Gastrocnemius medialis (tissue), 4 donors: ENCODE measurements at places on chromosomes 5 and 9. TPM values are rescaled to one million over a fixed set of nuclear protein-coding genes. Genes with fewer than 3 reads are reported as not detected.

DNA sequence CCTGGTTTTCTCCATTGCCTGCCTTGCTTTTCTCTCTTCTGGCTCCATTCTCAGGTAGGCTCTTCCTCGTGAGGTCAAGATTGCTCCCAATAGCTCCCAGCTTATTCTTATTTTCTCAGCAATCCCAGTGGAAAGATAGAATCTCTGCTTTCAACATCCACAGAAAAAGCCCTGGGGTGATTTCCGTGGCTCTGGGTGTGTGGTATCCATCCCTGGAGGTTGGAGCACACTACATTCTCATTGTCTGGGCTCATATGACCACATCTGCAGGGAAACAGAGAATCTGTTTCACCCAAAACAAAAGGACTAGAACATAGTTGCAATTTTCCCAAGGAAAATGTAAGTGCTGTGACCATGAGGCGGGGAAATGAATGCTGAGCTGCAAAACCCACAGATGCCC, 236.0 kb downstream of the TENT4A start:
- DNase-seq = no peak
- H3K27me3 ChIP-seq = no peaks in the 10 kb centered on the region
- H3K4me1 ChIP-seq = no peaks in the 10 kb centered on the region
- no peak overlapping the region for H3K4me3 ChIP-seq
- no peaks in the 10 kb centered on the region for H3K36me3 ChIP-seq

- no peaks in the 10 kb centered on the region for H3K36me3 ChIP-seq
- H3K27me3 ChIP-seq = peaks cover 2% of the 10 kb centered on the region
- no peak overlapping the region for H3K4me3 ChIP-seq
- H3K4me1 ChIP-seq = no peaks in the 10 kb centered on the region
- DNase-seq = no peak
Observed at GRCh38 chr9:83070261-83070660, 7.3 kb upstream of the RASEF start.

- no peaks in the 10 kb centered on the region for H3K4me1 ChIP-seq
- no peak overlapping the region for H3K4me3 ChIP-seq
- peak overlapping the region; percentile 41 for H3K27ac ChIP-seq
- no peak for DNase-seq
Observed at GRCh38 chr5:151414536-151414935, 32.9 kb upstream of the SLC36A1 start.

DNA sequence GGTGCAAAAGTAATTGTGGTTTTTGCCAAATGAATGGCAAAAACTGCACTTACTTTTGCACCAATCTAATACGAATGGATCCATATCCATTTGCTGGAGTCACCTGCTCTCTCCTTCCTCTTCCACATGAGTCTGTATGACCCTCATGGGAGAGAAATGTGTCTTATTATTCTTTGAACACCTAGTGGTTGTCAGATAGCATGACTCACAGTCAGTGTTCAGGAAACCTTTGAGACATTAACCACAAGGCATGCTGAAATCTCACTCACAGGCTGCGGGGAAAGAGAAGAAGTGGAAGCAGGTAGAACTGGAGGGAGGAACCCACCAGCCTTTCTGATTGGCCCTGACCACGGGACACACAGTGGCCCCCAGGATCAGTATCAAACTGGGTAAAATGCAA, 222.8 kb upstream of the KLF4 start:
- no peak overlapping the region for H3K4me3 ChIP-seq
- H3K36me3 ChIP-seq = no peaks in the 10 kb centered on the region
- no peak for DNase-seq
- no peaks in the 10 kb centered on the region for H3K4me1 ChIP-seq
- no peak overlapping the region for H3K27ac ChIP-seq

The ECM2 gene
- 2.8 TPM for total RNA-seq
